ENCODE measurements at places on chromosomes 4 and X.
A peak's percentile ranks its signal among the peaks of the same experiment; 100 is the strongest.

DNA sequence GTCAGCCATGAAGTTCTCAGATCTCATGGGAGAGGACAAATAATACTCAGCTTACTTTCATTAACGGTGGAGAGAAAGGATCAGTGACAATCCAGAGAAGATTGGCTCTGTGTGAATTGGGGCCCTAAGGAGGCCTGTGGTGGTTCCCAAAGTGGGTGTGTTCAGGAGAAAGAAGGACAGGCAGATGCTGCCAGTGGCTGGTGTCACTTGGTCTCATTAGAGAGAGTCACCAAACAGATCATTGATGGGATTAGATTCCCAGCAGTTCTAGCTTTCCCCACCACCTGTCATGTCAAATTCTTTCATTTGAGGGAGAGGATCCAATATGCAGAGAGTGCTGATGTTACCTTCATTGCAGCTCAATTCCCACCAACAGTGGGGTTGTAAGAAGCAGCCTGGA is 8.0 kb downstream of the SMPX start:
- DNase-seq: no peak

GRCh38 chrX:70755850-70756249 is 152.7 kb downstream of the TEX11 start:
- DNase-seq: peak; percentile 60

- DNase-seq: no peak
These were observed 1191.8 kb downstream of the ARAP2 start for GRCh38 chr4:35052546-35052945.

GRCh38 chr4:183139058-183139750 is 40.1 kb downstream of the WWC2 start:
- no peak for DNase-seq

DNA sequence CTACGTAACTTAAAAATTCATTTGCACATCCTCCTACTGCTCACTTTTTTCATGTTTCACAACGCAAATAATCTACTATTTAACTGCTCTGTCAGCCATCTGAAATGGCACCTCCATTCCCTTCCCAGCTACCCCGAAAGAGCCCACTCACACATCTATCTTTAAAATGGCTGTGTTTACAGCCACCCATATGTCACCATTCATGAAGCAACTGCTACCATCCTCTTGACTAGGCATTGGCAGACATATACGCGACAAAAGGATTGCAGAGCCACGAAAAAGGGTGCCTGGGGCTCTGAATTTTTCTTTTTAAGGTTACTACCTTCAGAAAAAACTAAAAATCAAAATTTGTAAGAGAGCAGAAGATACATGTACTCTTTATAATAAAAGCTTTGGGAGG is 11.5 kb downstream of the SH3RF1 start:
- DNase-seq: no peak

- DNase-seq: no peak
These were observed 211.5 kb downstream of the BCOR start for GRCh38 chrX:39886282-39886681.

GRCh38 chrX:108033890-108034289 is 11.0 kb upstream of the VSIG1 start:
- no peak for DNase-seq

DNA sequence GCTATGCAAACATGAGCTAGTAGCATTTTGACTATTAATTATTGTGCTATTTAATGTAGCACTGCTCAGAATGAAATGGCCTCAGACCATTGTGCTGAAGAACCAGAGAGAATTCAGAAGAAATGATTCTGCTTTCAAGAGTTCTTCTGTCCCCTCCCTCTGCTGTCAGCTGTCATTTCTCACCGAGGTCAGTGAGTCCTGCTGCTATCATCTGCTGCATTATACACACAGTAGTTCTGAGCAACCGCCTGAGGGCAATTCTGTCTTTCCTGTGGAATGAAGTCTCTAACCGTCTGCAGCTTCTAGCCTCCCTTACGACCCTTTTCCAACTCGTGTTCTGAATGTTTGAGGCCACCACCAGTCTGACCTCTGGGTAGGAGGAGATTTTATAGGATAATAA is 249.4 kb downstream of the HNRNPD start:
- DNase-seq: no peak

GRCh38 chr4:188117631-188118324 is 8.4 kb upstream of the TRIML2 start:
- no peak for DNase-seq
